ENCODE measurements at places on chromosomes 6 and 20. TPM values are rescaled to one million over a fixed set of nuclear protein-coding genes. Genes with fewer than 3 reads are reported as not detected.

DNA sequence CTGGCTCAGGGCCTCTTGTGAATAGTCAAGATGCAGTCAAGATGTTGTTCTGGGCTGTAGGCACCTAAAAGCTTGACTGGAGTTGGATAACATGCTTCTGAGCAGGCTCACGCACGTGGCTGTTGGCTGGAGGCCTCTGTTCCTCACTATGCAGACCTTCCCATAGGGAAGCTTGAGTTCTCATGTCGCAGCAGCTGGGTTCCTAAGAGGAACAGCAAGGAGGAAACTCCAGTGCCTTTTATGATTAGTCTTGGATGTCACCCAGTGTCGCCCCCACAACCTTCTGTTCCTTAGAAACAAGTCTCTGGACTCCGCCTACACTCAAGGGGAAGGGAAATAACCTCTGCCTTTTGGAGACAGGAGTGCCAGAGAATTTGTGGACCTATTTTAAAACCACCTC lies 210.7 kb downstream of the BCAS1 start:
- no peak for DNase-seq

- DNase-seq = peak; percentile 90
These were observed 24.6 kb upstream of the GTSF1L start for GRCh38 chr20:43751167-43752050.

Gene CFAP61
- not detected for total RNA-seq

Gene CST7
- 177 TPM for total RNA-seq

GRCh38 chr20:45835329-45835765 lies 1.7 kb downstream of the SNX21 start:
- no peak for DNase-seq

Gene NOL7
- total RNA-seq = 56.6 TPM

DNA sequence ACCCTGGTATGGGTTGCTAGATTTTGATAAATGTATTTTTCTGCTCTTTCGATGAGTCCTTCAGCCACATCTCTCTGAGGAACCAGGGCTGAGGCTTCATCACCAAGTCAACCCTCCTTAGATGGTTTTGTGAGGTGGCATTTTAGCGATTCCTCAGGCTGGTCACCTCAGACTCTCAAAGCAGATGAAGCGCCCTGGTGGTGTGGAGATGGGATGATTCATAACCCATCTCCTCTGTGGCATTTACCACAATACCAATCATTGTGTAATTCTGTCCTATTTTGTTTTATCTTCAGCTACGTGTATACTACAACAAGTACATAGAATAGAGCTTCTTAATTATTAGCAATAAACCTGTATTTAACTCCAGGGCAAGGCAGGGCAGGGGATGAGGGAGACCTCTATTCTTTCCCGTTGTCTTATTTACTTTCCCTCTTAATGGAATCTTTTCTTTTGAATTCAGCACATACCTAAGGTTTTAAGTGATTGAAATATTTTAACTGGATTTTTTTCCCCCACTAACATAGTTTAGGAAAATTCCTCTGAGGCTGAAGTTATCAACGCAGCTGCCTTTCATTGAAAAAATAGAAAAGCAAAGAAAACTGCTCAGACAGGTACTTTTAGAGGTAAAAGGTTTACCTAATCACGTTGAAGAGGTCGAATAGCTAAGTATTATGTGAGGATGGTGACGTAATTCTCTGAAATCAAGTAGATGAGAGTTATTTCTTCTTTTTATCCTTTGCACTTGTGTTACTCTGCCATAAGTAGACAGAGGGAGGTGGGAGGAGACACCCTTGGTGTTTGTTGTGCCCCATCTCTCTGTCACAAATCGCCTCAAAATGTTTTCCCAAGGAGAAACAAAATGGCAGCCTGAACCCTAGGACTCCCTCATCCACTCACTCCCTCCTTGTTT lies 57.4 kb upstream of the EDN3 start:
- peak; percentile 71 for DNase-seq
